ENCODE measurements at places on chromosomes 2 and 18.

- no peak for DNase-seq
Measured at GRCh38 chr2:137523931-137524330, 440.3 kb upstream of the HNMT start.

DNA sequence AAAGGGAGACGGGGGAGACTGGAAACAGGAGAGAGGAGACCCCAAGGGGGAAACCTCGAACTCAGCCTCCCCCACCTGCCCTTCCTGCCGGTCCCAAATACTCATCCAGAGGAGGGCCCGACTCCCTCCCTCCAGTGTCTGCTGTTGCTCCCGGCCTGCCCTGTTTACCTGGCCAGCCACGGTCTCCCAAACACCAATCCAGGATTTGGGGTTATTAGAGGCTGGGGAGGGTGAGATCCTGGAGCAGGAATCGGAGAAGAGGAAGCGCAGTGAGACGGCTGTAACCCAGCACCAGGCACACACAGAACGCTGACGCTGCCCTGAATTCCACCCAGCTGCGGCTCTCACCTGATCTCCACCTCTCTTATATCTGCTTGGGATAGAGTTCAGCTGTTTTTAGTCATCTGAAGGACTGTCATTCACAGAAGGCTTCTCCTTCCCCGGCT is 213.0 kb downstream of the TNS1 start:
- no peak for DNase-seq

DNA sequence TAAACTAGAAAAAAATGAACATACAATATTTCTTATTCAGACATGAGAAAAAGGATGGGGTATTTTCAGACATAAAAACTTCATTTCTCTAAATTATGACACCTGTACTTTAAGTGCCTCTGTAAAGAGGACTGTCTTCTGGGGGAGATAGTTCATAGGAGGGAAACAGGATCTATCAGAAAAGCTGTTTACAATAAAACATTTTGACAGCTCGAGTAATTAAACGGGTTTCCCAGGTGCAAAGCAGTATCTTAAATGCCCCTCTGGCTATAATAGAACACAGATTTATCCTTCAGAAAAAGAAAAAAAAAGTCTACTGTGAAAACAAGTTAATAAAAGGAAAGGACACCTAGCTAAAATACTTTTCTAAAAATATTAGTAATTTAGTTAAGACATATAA is 311.4 kb upstream of the UBE2E3 start:
- no peak for DNase-seq

DNA sequence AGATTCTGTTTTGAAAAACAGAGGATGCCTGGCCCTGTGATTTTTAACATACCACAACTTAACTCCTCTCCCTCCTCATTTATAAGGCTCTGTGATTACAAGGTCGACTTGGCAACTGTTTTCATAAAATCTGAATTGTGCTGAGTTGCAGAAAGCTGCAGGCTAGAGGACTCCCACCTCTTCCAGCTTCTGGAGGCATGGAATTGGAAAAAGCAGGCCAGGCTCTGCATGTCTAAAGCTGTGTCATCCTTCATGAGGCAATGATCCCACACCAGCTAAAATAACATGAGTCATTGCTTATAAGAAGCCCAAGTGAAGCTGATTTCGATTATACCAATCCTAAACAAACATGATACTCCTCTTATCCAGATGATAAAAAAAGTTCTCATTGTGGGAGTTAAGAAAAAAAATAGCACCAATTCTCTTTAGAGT is 11.7 kb downstream of the ARHGAP28 start:
- no peak for DNase-seq

GRCh38 chr18:57869221-57869620 is 66.1 kb upstream of the ATP8B1 start:
- no peak for DNase-seq

GRCh38 chr2:31979956-31980355 is 30.9 kb downstream of the MEMO1 start:
- no peak for DNase-seq

DNA sequence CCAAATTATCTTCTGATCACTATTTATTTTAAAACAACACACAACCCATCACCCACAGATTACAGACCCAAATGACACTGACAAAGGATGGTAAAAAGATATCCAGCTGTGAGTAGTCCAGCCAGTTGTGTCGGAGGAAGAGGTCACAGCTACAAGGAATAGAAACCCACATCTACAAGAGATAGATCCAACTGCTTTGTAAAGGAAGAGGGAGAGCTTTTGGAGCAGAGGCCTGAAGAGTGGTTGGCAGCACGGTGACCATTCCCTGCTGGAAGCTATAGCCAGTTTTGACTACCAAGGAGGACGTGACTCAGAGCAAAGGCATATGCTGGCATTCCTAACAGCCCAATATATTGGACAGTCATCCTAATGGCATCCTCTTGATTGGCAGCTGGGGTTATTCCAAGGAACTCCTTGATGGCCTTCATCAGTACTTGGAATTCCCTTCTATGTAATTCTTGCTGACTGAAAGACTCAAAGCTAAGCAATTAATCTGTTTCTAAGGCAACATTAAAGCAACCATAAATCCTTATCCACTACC is 17.1 kb downstream of the SLC8A1 start:
- no peak for DNase-seq

GRCh38 chr2:197604117-197604860 is 71.1 kb downstream of the RFTN2 start:
- DNase-seq, result no peak

- DNase-seq, result no peak
Measured at GRCh38 chr2:219016721-219017120, 23.5 kb upstream of the CRYBA2 start.

- no peak for DNase-seq
Measured at GRCh38 chr2:173048897-173049661, 26.6 kb upstream of the MAP3K20 start.

DNA sequence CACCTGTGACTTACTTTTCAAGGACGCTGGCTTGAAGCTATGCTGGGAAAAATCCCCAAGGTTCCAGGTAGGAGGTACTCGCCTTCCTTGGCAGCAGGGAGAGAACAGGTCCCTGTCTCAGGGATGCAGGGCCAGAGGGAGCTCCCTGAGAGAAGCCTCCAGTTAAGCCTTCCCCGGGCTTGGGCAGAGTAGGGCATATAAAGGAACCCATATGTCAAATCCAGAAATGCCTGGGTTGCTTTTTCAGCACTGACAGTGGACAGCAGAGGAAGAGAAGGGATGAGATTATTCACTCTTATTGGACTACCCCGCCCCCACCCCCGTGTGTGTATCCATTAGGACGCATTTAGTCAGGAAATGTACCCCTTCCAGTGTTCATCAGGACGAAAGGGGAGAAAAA is 89.3 kb upstream of the TEX51 start:
- no peak for DNase-seq

DNA sequence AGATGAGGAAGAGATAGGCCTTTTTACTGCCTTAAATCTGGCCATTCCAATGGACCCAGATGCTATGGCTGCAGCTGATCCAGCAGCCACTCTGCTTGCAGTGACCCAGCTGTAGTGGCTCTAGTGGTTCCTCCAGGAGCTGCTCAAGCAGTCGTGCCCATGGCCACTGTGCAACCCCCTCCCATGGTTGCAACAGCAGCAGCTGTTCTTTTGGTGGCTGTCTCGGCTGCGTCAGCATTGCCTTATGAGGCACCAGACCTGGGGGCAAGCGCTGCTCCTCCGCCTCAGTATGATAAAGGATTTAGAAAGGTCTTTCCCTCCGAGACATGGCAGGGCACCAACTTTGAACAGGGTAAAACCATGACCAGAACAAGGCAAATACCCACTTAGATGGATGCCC is 384.9 kb upstream of the DCC start:
- DNase-seq, result no peak

GRCh38 chr2:147636238-147636882 is 208.5 kb upstream of the ACVR2A start:
- DNase-seq, result no peak

DNA sequence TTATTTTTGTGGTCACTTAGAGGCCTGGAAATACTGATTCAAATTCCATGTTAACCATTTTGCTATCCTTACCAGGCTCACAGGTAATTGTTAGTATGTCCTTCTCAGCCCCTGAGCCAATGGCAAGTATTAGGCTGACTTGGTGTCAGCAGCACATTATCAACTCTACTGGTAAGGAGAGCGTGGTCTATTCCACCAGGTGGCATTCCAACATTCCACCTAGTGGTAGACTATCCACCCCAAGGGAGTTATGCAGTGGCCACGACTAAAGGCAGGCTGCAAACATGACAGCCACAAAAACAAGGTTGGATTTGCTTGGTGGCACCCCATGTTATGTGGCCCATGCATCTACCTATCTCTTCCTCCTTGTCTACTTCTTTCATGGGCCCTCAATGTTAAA is 31.8 kb upstream of the GCC2 start:
- no peak for DNase-seq

- DNase-seq, result no peak
Measured at GRCh38 chr2:152814475-152815030, 96.1 kb downstream of the ARL6IP6 start.

GRCh38 chr2:234468503-234468902 is 28.4 kb downstream of the ARL4C start:
- DNase-seq, result no peak

GRCh38 chr18:29251681-29252080 is 1074.8 kb upstream of the CDH2 start:
- no peak for DNase-seq

- DNase-seq, result no peak
Measured at GRCh38 chr2:236637686-236638569, 68.3 kb downstream of the ACKR3 start.

GRCh38 chr2:170573671-170574070 is 141.5 kb upstream of the SP5 start:
- no peak for DNase-seq

DNA sequence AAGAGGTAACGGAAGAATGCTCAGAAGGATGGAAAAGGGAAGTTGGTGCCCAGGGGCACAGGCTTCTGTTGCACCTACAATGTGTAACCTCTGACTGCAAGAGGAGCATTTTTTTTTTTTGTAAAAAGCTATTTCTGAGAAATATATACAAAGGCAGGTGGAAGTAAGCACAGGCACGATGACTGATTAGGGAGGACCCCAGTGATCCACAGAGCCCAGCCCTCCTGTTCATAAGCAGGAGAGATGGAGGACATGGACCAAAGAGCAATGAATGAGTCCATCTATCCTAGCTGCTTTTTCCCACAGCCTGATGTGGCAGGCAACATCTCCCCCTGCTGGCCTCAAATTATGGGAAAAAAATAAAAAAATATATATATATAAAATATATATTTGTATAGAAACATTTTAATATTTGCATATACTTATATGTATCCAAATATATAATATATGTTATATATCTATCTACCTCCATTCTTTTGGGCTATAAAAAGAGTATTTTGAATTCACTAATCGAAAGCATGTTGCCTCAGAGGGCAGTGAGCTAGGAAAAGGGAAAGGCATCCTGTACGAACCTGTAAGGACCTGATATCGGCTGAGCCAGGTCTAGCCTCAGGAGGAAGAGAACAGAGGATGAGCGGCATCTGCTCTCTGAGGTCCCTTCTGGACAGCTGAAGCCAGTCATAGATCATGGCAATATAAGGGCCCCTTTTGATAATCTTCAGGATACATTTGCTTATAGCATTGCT is 166.0 kb upstream of the STK17B start:
- DNase-seq, result no peak

DNA sequence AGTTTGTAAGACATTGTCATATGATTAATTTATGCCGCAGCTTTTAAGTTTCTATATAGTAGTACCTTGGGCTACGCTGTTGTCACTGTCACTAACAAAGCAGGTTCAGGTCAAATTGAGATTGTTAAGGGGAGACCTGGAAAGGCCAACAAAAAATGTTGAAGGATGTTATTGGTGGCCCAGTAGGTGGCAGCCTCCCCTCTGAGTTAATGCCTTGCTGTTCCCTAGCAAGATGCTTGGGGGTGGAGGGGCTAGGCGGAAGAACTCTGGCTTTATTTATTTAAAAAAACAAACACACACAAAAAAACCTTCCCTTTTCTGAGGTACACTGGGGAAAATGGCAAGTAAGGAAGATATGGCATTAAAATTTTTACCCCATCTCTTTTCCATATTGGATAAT is 128.3 kb upstream of the ATP5MC3 start:
- no peak for DNase-seq

- DNase-seq, result no peak
Measured at GRCh38 chr18:55144193-55144930, 185.1 kb upstream of the CCDC68 start.

- no peak for DNase-seq
Measured at GRCh38 chr2:231512222-231512621, 18.0 kb downstream of the NMUR1 start.

DNA sequence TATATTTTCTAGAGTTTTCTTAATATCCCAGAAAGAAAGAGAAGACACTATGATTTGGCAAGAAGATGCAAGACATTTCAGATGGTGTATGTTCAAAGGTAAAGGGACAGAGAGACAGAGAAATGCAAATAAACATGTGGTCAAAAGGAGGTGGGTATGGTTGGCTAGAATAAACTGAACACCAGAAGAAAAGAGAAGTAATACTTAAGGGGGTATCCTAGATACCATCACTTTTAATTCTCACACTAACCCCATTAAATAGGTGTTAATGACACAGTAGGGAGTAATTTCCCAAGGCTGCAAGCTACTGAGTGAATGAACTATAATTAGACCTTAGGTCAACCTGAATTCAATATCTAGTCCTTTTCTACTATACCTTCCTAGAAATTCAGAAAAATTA is 111.2 kb upstream of the CD226 start:
- DNase-seq, result no peak

DNA sequence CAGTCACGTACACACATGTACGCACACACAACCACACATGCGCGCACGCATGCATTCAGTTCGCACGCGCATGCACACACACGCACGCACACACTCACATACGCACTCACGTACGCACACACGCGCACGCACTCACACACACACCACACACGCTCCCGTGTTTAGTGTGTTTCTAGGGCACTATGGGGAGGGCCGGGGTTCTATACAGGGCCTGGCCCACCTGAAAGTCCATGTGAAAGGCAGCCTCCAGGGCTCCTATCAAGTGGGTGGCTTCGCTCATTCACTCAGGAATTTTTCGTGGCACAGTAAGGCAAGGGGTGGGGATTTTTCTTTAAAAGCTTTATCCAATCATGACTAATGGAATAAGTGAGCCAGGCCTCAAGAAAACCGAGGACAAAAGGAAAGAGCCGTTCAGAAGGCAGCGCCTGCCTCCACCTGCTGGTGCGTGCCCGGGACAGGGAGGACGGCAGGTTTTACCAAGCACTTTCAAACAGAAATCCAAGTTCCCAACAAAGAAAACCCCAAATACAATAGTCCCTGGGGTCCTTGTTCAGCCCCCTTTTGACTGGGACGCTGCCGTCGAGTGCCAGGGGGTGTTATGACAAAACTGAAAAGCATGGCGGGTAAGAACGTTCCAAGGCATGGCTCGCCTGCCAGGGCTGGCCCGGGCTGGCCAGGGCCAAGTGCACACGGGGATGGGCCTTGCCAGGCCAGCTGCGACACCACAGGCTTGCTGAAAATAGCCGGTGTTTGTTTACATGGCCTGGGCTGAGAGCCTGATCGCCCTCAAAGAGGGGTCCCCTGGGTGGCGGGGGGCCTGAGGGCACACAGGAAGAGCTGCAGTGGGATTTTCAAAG is 110.0 kb downstream of the HDAC4 start:
- no peak for DNase-seq

Measured in activated T-cell treated with anti-CD3 and anti-CD28 coated beads for 4 hours (primary cell).